A549 treated with RU486 at 1 μM for 4 hours (cell line): ENCODE measurements at places on chromosomes 1 and 21. TPM values are rescaled to one million over a fixed set of nuclear protein-coding genes. Genes with fewer than 3 reads are reported as not detected.

The RAP1GAP gene
- total RNA-seq: 8.6 to 13.1 TPM (median 12.0 TPM) in 5 replicates

The AMPD1 gene
- not detected in 5 replicates for total RNA-seq

The ZSWIM5 gene
- 0.48 to 0.81 TPM (median 0.62 TPM) in 5 replicates for total RNA-seq

The SLC9C2 gene
- total RNA-seq: not detected in 5 replicates

The TBX19 gene
- 0.84 to 1.2 TPM (median 0.93 TPM) in 5 replicates for total RNA-seq

The OR2L13 gene
- not detected in 5 replicates for total RNA-seq

The AMIGO1 gene
- 1.1 to 1.4 TPM (median 1.2 TPM) in 5 replicates for total RNA-seq

The ASTN1 gene
- not detected in 5 replicates for total RNA-seq

The CYP4A22 gene
- not detected in 5 replicates for total RNA-seq

The IRF6 gene
- total RNA-seq: 0.08 to 0.18 TPM (median 0.10 TPM) in 5 replicates

The DDR2 gene
- 0.28 to 0.49 TPM (median 0.35 TPM) in 5 replicates for total RNA-seq

The SLAMF9 gene
- 0.27 to 0.61 TPM (median 0.45 TPM) in 4 of 5 replicates, not detected in the other for total RNA-seq

The AMY2A gene
- not detected in 5 replicates for total RNA-seq

The SPATA17 gene
- 2.7 to 3.9 TPM (median 2.8 TPM) in 5 replicates for total RNA-seq

The FCMR gene
- total RNA-seq: 3.7 to 7.0 TPM (median 4.5 TPM) in 5 replicates

The LCE2B gene
- total RNA-seq: not detected in 5 replicates

The S100A2 gene
- 17.0 to 31.3 TPM (median 24.8 TPM) in 5 replicates for total RNA-seq

The PLA2G2A gene
- not detected in 5 replicates for total RNA-seq

The MATN1 gene
- 0.05 to 0.32 TPM (median 0.29 TPM) in 3 of 5 replicates, not detected in the others for total RNA-seq

The STYXL2 gene
- not detected in 5 replicates for total RNA-seq

The PODN gene
- total RNA-seq: not detected in 5 replicates

The RPS6KA1 gene
- 14.2 to 17.6 TPM (median 16.4 TPM) in 5 replicates for total RNA-seq

The CD58 gene
- total RNA-seq: 7.4 to 26.7 TPM (median 26.1 TPM) in 5 replicates

The PDC gene
- total RNA-seq: not detected in 5 replicates

The IFNGR2 gene
- total RNA-seq: 54.5 to 65.5 TPM (median 61.4 TPM) in 5 replicates

The PGLYRP3 gene
- not detected in 5 replicates for total RNA-seq

The PRAMEF4 gene
- not detected in 5 replicates for total RNA-seq

The ICOSLG gene
- total RNA-seq: 2.2 to 3.0 TPM (median 2.9 TPM) in 5 replicates

The CYP2J2 gene
- total RNA-seq: 0.06 TPM in 1 of 5 replicates, not detected in the others

The CYP4A11 gene
- total RNA-seq: not detected in 5 replicates

The ATP1A2 gene
- 0.03 to 0.04 TPM (median 0.03 TPM) in 3 of 5 replicates, not detected in the others for total RNA-seq

The FCGR1A gene
- not detected in 5 replicates for total RNA-seq

The PCP4 gene
- total RNA-seq: not detected in 5 replicates

The ACTA1 gene
- total RNA-seq: 0.09 to 0.29 TPM (median 0.13 TPM) in 5 replicates

The CHI3L2 gene
- total RNA-seq: 0.15 to 0.64 TPM (median 0.41 TPM) in 4 of 5 replicates, not detected in the other

The UBE2U gene
- total RNA-seq: not detected in 5 replicates

The C1QA gene
- total RNA-seq: not detected in 5 replicates

The FAM163A gene
- not detected in 5 replicates for total RNA-seq

The PROK1 gene
- not detected in 5 replicates for total RNA-seq

The DMBX1 gene
- 0.71 to 1.2 TPM (median 1.0 TPM) in 5 replicates for total RNA-seq

The FHAD1 gene
- 0.35 to 0.63 TPM (median 0.51 TPM) in 5 replicates for total RNA-seq
